ENCODE measurements at places on chromosomes 3 and 15.
A peak's percentile ranks its signal among the peaks of the same experiment; 100 is the strongest.

- no peak for DNase-seq
These were observed at the start of gene ALDH1L1 for GRCh38 chr3:126180477-126181397. Gene ALDH1L1, minus strand, starts transcription at chr3:126180586. Its CDS starts 19,607 bp downstream, at chr3:126160979.

- no peak for DNase-seq
These were observed 37.7 kb upstream of the FGD5 start for GRCh38 chr3:14780927-14781507.

DNA sequence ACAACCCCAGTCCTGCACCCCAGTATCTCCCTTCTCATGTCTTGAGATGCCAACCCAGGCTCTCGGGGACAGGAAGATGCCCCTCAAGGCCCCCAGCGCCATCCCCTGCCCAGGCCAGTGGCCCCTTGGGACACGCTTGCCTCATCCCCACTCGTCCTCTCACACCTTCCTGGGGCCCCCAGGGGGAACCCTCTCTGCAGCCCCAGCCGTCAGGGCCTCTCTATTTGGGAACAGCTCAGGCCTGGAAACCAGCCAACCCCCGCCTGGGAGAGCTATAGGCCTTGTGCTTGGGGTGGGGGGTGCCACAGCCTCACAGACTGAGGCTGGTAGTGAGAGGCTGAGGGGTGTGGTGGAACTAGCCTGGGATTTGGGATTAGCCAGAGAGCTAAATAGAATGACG lies 7.8 kb downstream of the LINGO1 start:
- no peak for DNase-seq

DNA sequence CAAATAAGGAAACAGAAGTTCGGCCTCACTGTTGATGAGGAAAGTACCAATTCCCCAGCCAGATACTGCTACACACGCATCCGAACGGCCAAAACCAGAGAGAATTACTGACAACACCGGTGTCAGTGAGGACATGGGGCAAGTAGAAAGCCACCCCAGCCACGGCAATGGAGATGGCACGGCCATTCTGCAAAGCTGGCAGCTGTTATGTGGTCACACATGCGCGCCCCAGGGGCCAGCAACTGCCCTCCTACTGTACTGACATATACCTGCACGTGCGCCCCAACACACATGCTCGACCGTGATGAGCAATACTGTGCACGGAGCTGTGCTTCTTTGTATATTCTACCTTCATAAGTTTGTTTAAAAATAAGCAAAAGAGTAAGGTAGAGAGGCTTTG lies 217.4 kb downstream of the ADAMTS17 start:
- DNase-seq, result no peak

DNA sequence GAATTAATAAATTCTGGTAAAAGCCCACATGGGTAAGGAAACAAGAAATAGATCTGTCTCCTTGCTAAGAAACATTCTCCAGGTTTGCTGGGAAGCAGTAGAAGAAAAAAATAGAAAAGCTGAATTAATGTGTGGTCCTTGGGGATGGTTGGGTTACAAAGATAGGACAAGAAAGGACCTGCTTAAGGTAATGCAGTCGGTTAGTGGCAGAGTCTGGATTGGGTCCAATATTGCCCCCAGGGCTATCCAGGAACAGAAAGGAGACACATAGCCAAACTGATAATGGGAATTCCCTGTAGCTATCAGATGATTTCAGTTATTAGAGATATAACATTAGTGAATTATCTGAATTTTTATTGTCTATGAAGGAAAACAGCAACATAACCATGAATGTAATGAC lies 584.3 kb downstream of the ROBO1 start:
- no peak for DNase-seq

- no peak for DNase-seq
These were observed 85.7 kb downstream of the OXNAD1 start for GRCh38 chr3:16350597-16351318.

DNA sequence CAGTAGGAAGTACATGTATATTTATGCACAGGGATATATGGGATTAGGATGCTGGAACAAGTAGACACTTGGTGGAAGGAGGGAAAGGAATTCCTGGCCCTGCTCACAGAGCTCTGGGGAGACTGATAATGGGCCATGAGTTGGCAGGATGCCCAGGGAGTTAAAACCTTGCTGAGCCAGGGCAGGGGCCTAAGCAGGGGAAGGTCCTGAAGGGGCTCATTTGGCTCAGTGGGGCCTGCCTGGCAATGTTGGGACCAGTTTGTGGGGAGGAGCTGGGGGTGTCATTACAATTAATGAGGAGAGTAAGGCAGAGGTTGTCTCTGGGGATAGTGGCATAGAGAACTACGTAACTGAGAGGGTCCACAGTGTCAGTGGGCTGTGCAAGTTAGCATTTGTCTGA lies 124.2 kb upstream of the ADPGK start:
- no peak for DNase-seq

DNA sequence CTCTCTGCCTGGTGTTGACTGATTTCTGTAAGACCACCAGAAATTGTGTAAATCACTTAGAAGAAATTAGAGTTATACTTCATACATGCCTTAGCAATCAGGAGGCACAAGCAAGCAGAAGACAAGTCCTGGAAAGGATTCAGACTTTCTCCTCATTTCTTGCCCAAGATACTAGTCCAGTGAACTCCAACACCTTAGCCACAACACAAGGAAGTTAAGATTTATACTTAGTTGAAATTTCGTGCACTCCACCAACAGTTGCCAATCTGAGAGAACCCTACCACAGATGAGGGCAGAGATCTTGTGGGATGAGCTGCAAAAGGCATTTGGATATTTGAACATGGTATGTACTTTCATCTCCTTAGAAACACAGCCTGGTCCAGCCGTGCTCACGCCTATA lies 2.3 kb downstream of the P3H2 start:
- DNase-seq, result no peak

DNA sequence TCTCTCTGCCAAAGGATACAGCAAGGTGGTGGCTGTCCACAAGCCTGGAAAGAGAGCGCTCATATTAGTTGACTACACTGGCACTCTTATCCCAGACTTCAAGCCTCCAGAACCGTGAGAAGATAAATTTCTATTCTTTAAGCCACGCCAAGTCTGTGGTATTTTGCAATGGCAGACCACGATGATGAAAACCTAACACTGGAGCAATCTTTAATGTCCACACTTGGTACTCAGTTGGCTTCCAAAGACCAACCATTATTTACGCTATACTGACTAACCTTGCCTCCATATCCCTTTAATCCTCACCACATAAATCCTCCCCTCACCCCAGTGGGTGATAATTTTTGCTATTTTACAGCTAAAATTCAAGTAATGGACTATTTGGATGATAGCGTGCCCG lies 16.9 kb upstream of the LACTB start:
- DNase-seq, result no peak

- no peak for DNase-seq
These were observed 75.2 kb upstream of the ACAD9 start for GRCh38 chr3:128804017-128804810.

- peak; percentile 41 for DNase-seq
These were observed 16.8 kb upstream of the MCCC1 start for GRCh38 chr3:183116025-183116614.

DNA sequence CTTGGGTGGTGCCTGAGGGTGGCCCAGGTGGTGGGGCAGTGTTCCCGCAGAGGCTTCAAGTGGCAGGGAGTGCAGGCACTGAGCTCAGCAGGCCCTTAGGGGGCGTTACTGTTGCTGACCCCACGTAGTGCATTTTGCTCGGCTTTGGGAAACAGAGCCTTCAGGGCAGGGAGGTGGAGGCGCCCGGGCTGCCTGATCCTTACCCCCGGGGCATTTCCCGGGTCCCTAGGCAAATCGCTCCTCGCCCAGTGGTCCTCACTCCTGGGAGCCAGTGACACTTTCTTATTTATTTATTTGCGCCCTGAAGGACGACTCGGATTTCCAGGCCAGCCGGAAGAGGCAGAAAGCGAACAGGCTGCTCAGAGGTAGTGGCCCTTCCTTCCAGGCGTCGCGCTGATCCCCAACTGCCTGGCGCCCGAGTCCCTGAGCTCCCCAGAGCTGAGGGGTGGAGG lies 10.1 kb upstream of the FOXB1 start:
- DNase-seq, result no peak

- DNase-seq, result no peak
These were observed 63.7 kb downstream of the ZIC1 start for GRCh38 chr3:147472846-147473245.

Measured in activated CD4-positive, CD25-positive, alpha-beta regulatory T cell treated with anti-CD3 and anti-CD28 coated beads, Interleukin-2, amount 50 U/mL, for 72 hours (primary cell).